ENCODE measurements at places on chromosomes 2 and 18.

DNA sequence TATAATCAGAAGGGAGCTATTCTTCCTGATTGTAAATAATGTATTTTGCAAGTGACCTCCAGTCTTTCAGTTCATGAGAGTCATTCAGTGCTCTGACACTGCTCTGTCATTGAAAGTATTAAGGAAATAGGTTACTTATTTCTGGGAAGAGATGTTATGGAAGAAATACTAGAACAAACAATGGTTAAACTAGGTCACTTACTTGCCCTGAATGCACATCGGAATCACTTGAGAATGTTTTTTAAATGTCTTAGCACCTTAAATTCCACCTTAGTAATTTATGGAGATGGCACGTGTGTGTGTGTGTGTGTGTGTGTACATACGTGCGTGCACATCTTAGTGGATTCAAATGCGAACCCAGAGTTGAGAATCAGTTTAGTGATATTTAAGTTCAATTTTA is 126.6 kb upstream of the KCNH7 start:
- no peak for DNase-seq

DNA sequence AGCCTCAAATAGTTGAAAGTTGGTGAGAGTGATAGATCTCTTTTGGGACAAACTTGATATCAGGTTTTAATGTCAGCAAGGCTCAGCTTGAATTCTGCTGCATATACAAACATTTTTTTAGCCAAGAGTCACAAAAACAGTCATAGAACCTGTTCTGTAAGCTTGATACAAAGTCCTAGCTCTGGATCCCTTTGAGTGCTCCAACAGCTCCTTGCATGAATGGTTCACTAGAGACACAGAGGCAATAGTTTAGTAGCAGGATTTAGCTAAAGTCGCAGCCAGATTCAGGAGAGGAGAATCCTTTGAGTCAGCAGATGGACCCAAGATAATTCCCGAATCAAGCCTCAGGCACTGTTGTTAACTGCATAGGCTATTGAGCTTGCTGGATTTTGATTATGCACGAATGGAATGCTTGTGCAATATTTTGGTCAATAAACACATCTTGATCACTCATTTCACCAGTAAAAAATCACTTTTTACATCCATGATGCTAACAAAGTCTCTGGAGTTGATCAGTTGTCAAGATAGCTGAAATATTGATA is 148.6 kb downstream of the KLHL14 start:
- no peak for DNase-seq

DNA sequence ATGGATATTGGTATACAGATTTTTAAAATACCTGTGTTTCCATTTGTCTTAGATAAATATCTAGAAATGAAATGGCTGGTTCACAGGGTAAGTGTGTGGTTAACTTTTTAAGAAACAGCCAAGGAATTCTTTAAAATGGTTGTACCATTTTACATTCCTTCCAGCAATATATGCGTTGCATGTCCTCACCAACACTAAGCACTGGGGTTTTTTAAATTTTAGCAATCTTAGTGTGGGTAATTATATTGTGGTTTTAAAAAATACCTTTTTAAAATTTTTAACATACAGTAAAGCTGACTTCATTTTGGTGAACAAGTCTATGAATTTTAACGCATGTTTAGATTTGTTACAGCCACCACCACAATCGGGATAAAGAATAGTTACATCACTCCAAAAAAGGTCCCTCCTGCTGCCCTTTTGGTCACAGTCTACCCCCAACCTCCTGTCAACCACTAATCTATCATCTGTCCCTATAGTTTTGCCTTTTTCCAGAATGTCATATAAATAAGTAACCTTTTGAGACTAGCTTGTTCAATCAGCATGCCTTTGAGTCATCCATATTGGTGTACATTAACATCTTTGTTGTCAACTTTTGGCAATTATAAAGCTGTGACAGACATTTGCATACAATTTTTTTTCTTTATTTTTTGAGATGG is 128.1 kb upstream of the MSTN start:
- no peak for DNase-seq

GRCh38 chr2:17136231-17136630 is 382.0 kb downstream of the RAD51AP2 start:
- no peak for DNase-seq

GRCh38 chr2:105261061-105261460 is 19.5 kb downstream of the GPR45 start:
- peak; percentile 98 for DNase-seq

- no peak for DNase-seq
Observed at GRCh38 chr2:72554381-72554780, 271.5 kb downstream of the EXOC6B start.

- peak; percentile 30 for DNase-seq
Observed at GRCh38 chr2:105274046-105274445, 32.5 kb downstream of the GPR45 start.

DNA sequence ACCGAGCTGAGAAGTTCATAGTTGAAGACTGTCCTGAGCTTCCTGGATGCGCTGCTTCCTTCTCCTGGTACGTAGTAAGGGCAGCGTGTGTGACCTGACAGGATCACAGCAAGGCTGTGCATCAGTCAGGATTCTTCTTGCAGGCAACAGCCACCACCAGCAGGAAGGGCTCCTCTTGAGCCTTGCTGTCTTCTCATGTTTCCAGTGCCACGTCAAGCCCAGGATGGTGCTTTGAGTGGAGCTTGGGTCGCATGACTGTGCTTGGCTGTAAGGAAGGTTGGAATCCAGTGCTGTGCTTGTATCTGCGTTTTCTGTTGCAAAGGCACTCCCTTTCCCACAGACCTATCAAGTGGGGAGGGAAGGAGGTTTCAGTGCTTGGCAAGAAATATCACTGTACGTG is 194.3 kb downstream of the LDLRAD4 start:
- DNase-seq: no peak

- peak; percentile 70 for DNase-seq
Observed at GRCh38 chr18:53909668-53910067, 314.8 kb downstream of the MBD2 start.

DNA sequence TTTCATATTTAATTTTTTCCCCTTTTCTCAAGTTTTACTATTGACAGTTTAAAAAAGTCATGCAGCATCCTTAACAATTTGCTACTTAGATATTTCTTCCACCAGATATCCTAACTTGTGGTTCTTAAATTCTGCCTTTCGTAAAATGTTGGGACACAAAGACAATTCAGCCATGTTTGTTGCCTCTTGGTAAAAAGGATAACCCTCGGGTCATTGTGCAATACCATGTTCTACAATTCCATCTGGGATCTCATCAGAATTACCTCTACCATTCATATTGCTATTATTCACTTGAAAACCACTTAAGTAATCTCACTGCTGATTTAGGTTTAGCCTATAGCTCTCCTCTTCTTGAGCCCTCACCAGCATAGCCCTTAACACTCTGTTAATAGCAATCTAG is 13.2 kb upstream of the REG1B start:
- DNase-seq: no peak

DNA sequence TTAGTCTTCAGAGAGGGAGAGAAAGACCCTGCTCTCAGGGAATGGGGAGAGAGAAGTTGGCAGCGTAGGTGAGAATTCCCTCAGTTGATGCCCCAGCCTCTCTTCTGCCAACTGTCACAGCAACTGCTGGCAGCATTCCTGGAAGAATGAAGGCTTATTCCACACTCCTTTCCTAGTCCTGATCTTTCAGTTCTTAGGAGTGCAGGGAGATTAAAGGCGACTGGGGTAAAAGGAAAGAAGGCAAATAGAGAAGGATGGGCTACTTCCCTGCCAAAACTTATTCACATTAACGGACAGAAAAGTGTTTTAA is 65.9 kb upstream of the ACAA2 start:
- no peak for DNase-seq

DNA sequence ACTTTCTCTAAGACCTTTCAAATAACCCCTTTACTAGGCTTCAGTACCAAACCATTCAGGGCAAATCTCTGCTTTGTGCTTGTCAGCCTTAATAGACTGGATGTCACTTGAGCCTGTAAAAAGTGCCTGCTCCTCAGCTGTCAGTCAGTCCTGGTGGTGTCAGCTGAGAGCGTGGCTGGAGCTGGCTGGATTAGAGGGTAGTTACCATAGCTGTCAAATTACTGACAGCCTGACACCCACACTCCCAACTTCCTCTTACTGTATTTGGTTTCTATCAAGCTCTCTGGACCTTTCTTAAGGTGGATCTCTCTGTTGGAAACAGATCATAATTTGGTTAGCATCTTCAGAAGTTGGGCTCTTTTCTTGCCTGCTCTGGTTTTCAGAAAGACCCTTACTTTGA is 371.4 kb upstream of the ATP5MC3 start:
- no peak for DNase-seq

DNA sequence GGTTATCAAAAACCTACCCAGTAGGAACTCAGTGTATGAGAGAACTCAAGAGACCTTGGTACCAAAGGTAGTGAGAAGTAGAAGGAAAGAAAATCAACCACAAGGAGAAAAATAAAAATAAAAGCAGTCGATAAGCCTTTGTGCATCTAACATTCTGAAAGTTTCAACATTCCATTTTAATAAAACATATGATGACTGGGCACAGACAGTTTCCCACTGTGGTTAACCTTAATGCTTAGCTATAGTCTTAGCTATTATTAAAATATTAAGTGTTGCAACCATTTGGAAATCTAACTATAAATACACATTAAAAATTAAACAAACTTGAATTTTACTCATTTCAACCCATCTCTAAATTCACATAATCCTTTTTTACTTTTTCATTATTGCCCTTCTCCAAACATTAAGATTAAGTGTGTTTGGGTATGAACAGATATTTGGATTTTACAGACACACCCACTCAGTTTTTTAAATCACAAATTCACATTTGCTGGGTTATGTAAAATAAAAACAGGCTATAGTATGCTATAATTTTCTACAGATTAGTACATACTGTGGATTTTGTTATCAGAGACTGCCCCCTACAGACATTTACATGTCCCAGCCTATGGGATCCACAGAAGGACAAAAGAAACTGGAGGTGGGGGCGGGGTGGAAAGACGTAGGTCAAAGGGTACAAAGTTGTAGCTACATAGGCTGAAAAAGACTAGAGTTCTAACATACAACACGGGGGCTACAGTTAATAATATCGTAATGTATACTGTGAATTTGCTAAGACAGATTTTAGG is 32.8 kb downstream of the SRBD1 start:
- DNase-seq: peak; percentile 76

GRCh38 chr2:65931056-65931455 is 498.7 kb upstream of the SPRED2 start:
- no peak for DNase-seq

GRCh38 chr18:22286585-22286984 is 117.2 kb downstream of the GATA6 start:
- DNase-seq: no peak

- DNase-seq: peak; percentile 64
Observed at GRCh38 chr2:237486819-237487448, at the start of gene MLPH. Gene MLPH (plus strand): TSS chr2:237487251. CDS start chr2:237493427, 6,176 bp downstream.

DNA sequence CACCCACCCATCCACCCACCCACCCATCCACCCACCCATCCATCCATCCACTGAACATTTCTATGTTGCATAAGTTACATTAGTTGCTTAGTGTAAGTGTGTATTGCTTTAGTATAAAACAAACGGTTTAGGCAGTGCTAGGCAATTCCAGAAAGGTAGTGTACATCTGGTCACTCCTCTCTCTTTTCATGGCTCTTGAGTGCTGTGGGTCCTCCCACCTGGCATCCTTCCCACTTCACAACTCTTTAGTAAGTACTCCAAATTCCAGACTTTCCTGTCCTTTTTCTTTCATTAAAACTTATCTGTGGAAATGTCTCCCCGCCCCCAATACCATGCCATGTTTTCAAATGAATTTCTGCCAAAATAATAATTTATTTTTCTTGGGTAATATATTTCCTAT is 122.5 kb downstream of the PLEKHM3 start:
- DNase-seq: peak; percentile 28

- peak; percentile 77 for DNase-seq
Observed at GRCh38 chr2:177983183-177983788, 89.3 kb downstream of the PDE11A start.

- no peak for DNase-seq
Observed at GRCh38 chr2:207891086-207891844, 121.6 kb upstream of the FZD5 start.

- no peak for DNase-seq
Observed at GRCh38 chr18:32929213-32929612, 156.4 kb upstream of the KLHL14 start.

DNA sequence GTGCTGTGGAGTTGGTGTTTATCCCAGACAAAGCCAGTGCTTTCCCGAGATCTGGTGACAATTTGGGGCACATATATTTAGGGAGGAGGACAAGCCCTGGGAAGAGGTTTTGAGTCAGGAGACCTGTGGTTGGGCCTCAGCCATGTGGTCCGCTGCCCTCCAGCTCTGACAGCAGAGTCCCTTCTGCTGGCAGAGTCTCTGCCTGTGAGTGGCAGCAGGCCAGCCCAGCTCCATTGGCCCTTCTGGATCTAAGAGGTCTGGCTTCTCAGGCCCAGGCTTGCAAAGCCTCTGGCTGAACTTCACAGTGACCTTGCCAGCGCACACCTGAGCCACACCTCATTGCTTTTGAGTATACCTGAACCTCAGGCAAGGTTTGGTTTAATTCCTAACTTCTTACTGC is 115.3 kb downstream of the BCL2L11 start:
- DNase-seq: no peak

DNA sequence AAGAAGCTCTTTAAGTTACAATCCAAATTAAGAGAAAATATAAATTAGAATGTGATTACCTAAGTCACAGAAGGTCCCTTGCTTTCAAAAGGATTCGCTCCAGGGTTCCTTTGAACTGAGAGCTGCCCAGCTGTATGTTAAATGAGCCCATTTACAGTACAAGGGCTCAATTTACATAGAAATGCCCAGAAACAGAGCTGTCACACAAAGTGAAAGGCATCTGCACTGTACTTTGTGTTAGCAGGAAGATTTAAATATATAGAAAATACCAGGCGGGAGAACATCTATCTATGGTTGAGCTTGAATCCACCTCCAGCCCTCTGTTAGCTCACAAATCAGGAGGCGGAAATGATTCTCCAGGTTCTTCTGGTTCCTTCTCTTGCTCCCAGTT is 272.9 kb downstream of the PAX3 start:
- DNase-seq: no peak

DNA sequence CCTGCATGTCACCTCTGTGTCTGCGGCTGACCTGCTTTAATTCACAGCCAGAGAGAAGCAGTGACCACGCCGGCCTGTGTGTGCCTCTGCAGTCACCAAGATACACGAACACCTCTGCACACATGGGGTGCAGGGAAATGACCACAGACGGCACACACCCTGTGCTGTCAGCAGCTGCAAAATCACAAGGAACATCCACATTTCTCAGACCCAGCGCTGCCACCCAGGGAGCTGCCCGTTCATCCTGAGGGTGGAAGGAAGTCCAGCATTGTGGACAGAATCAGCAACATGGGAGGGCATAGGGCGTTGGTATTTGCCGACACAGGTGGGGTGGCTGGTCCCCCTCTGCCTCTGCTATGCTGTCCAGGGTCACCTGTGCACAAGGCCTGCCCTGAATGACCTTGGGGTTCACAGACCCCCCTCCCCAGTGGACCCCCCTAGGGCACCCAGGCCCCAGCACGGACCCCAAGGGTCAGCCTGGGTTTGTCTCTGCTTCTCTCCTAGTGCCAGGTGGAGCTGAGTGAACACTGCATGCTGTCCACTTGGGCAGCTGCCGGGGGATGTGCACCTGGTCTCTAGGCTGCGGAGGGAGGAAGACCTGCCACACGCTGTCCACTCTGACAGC is 107.4 kb downstream of the PXDN start:
- no peak for DNase-seq

GRCh38 chr2:32706815-32707579 is 79.1 kb downstream of the TTC27 start:
- DNase-seq: no peak

- no peak for DNase-seq
Observed at GRCh38 chr2:130720036-130720435, 8.8 kb upstream of the GPR148 start.

GRCh38 chr2:33958591-33958990 is 359.5 kb upstream of the FAM98A start:
- DNase-seq: no peak

- no peak for DNase-seq
Observed at GRCh38 chr18:52546686-52547346, 206.8 kb downstream of the DCC start.
